ENCODE measurements at places on chromosomes 4 and X. TPM values are rescaled to one million over a fixed set of nuclear protein-coding genes. Genes with fewer than 3 reads are reported as not detected.

DNA sequence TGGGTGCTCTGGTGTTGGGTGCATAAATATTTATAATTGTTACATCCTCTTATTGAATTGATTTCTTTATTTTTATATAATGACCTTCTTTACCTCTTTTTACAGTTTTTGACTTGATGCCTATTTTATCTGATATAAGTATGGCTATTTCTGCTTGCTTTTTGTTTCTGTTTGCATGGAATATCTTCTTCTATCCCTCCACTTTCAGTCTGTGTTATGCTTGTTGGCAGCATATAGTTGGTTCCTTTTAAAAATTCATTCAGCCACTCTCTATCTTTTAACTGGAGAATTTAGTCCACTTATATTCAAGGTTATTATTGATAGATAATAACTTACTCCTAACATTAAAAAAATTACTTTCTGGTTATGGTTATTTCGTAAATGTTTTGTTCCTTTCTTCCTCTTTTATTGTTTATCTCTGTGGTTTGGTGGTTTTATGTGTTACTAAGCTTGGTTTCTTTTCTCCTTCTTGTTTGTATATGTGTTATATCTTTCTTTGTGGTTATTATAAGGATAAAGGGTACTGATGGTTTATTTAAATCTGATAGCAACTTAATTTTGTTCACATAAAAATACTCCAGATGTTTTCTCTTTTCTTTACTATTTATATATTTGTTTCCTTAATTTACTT is 69.5 kb downstream of the IL15 start:
- no peak overlapping the region for H3K4me3 ChIP-seq
- no peak overlapping the region for H3K27ac ChIP-seq
- H3K36me3 ChIP-seq = no peaks in the 10 kb centered on the region

DNA sequence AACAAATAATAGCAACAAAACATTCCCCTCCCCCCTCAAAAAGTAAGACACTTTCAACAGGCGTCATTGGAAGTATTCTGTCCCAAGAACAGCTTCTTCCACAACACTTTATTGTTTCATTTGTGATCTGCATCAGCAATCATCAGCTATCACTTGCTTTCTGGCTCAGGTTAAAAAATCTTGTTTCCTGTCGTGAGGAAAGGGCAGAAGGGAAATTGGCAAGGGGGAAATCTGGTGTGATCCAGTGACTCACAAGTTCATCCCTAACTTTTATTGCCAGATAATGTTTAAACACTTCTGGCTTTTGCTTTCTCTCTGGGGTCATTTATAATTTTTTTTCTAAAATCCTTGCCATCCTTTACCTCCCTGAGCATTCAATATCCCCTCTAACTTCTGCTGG is 247.4 kb upstream of the GIMD1 start:
- DNase-seq = no peak
- H3K4me3 ChIP-seq = no peak overlapping the region
- no peaks in the 10 kb centered on the region for H3K27me3 ChIP-seq
- no peaks in the 10 kb centered on the region for H3K4me1 ChIP-seq

GRCh38 chr4:139984471-139984870 is 169.5 kb downstream of the MAML3 start:
- DNase-seq = no peak
- H3K27ac ChIP-seq = no peak overlapping the region
- H3K36me3 ChIP-seq = no peaks in the 10 kb centered on the region
- H3K4me3 ChIP-seq = no peak overlapping the region
- H3K4me1 ChIP-seq = peaks cover 28% of the 10 kb centered on the region

DNA sequence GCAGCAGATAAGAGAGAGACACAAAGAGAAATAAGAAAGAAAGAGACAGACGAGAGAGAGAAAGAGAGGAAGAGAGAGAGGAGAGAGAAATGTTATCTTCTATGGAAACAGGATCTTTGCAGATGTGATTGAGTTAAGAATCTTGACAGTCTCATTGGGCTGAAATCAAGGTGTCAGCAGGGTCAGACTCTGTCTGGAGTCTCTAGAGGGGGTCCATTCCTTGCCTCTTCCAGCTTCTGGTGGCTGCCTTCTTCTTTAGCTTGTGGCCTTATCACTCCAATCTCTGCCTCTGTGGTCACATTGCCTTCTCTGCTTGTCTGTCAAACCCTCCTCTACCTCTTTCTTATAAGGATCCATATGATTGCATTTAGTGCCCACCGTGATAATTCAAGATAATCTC is 21.8 kb upstream of the GRPR start:
- H3K27me3 ChIP-seq = peaks cover 7% of the 10 kb centered on the region
- H3K36me3 ChIP-seq = no peaks in the 10 kb centered on the region
- H3K4me1 ChIP-seq = no peaks in the 10 kb centered on the region
- no peak overlapping the region for H3K27ac ChIP-seq
- no peak for DNase-seq

- H3K36me3 ChIP-seq = no peaks in the 10 kb centered on the region
- no peak overlapping the region for H3K27ac ChIP-seq
- no peaks in the 10 kb centered on the region for H3K27me3 ChIP-seq
- H3K4me1 ChIP-seq = peaks cover 5% of the 10 kb centered on the region
These were observed 117.6 kb downstream of the CBR4 start for GRCh38 chr4:168892475-168892874.

GRCh38 chr4:112251019-112251643 is 19.5 kb downstream of the AP1AR start:
- H3K4me3 ChIP-seq = no peak overlapping the region
- no peak overlapping the region for H3K27ac ChIP-seq
- no peak for DNase-seq

DNA sequence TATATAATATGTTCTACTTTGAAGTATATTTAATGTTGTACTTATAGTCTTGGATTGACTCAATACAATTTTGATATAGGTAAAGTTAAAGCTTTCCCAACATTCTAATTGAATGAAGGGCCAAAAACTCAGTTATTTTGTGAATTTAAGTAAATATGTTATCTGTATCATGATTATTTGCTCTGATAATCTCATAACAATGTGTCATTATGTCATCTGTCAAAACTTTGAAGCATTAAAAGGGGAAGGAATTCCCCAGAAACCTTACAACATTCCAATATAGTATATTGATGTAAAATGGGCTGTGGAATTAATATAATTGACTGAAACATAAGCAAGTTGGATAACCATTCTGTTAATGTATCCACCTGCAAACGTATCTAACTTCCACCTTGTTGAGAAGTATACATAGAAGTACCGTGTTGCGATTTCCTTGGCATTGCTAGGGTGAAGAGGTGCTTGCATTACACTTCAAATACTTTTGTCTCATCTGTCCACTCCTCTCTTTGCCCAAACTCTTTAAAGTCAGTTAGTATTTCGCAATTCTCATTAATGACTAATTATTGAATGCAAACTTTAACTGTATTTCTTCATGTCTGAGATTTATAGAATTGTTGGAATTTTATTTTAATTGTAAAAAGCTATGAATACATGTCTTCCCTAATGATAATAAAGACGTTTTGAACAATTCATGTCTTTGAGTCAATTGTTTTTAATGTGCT is 1982.1 kb upstream of the ADGRL3 start:
- H3K4me3 ChIP-seq = no peak overlapping the region
- no peaks in the 10 kb centered on the region for H3K4me1 ChIP-seq
- no peaks in the 10 kb centered on the region for H3K36me3 ChIP-seq
- no peak for DNase-seq
- no peaks in the 10 kb centered on the region for H3K27me3 ChIP-seq
- no peak overlapping the region for H3K27ac ChIP-seq

DNA sequence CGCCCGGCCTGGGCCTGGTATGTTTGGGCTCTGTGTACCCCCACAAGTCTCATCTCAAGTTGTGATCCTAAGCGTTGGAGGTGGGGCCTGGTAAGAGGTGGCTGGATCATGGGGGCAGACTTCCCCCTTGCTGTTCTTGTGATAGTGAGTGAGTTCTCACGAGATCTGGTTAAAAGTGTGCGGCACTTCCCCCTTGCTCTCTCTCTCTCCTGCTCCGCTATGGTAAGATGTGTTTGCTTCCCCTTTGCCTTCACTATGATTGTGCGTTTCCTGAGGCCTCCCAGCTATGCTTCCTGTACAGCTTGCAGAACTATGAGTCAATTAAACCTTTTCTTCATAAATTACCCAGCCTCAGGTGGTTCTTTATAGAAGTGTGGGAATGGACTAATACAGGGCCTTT is 53.0 kb downstream of the CHST7 start:
- peaks cover 23% of the 10 kb centered on the region for H3K4me1 ChIP-seq
- H3K27me3 ChIP-seq = no peaks in the 10 kb centered on the region
- no peak overlapping the region for H3K4me3 ChIP-seq

- H3K4me3 ChIP-seq = no peak overlapping the region
- H3K4me1 ChIP-seq = no peaks in the 10 kb centered on the region
- H3K27me3 ChIP-seq = no peaks in the 10 kb centered on the region
These were observed 115.4 kb downstream of the MGST2 start for GRCh38 chr4:139781066-139781465.

DNA sequence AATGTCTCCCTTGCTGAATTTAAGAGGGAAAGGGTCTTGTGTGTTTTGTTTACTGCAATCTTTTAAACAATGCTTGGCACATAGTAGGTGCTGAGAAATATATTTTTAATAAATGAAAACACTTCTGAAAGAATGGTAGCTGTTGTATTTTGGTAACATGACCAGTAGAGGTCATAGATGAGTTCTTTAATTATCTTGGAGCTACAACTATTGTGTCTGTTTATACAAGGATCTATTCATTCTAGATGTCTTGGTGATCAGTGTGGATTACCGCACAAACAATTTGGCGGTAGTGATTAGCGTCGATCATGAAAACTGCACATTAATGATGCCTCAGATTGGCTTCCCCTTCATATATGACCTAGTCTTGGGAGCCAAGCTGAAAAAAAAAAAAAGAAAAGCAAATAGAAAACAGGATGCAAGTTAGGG is 21.4 kb upstream of the SCRG1 start:
- no peak overlapping the region for H3K27ac ChIP-seq
- H3K4me3 ChIP-seq = no peak overlapping the region
- no peaks in the 10 kb centered on the region for H3K4me1 ChIP-seq
- H3K36me3 ChIP-seq = no peaks in the 10 kb centered on the region

GRCh38 chr4:76407440-76408119 is 13.4 kb downstream of the CCDC158 start:
- no peaks in the 10 kb centered on the region for H3K36me3 ChIP-seq
- no peaks in the 10 kb centered on the region for H3K27me3 ChIP-seq
- no peak for DNase-seq
- H3K27ac ChIP-seq = no peak overlapping the region

DNA sequence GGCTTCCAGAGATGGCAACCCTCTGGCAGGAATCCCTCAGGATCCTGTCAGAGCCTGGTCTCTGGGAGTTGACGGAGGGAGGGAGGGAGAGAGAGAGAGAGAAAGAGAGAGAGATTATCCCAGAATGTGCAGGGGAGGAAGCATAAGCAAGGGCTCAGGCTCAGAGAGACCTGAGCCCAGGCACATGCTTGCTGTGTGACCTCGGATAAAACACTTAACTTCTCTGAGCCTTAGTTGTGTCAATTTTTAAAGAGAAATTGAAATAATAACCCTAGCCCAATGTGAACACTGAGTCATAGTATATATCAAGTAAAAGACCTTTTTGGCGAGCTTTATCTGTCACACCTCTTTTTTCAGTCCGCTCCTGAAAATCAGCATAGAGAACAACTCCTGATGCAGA is 473 bp upstream of the USP51 start:
- H3K27ac ChIP-seq = peak overlapping the region; percentile 93
- H3K36me3 ChIP-seq = no peaks in the 10 kb centered on the region
- H3K27me3 ChIP-seq = peaks cover 5% of the 10 kb centered on the region
- DNase-seq = no peak
- no peaks in the 10 kb centered on the region for H3K4me1 ChIP-seq

ADH1A gene
- total RNA-seq = 0.80 TPM

UTP14A gene
- 16.2 TPM for total RNA-seq

AMBN gene
- not detected for total RNA-seq
